ENCODE measurements at places on chromosomes 3 and 15.

- no peak for DNase-seq
Measured at GRCh38 chr3:3552761-3553160, 246.5 kb upstream of the LRRN1 start.

GRCh38 chr3:39460677-39461076, 6.8 kb upstream of the MOBP start:
- no peak for DNase-seq

- no peak for DNase-seq
Measured at GRCh38 chr15:62426387-62426956, 261.4 kb upstream of the C2CD4B start.

DNA sequence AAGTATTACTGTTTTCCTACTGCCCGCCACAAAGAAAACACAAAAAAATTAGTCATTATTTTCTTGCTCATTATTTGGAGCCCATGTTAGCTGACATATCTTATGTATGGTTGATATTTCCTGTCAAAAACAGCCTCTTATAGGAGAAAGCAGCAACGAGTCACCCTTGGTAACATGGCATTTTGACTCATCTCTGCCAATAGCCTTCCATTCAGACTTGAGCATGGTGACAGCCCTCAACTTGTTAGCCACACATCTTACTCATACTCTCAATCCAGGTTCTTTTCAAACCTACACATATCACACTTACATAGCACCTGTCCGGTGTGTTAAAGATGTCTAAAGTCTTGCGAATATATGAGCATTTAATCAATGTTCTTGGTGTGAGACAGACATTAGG, 109.4 kb upstream of the SAMMSON start:
- no peak for DNase-seq

DNA sequence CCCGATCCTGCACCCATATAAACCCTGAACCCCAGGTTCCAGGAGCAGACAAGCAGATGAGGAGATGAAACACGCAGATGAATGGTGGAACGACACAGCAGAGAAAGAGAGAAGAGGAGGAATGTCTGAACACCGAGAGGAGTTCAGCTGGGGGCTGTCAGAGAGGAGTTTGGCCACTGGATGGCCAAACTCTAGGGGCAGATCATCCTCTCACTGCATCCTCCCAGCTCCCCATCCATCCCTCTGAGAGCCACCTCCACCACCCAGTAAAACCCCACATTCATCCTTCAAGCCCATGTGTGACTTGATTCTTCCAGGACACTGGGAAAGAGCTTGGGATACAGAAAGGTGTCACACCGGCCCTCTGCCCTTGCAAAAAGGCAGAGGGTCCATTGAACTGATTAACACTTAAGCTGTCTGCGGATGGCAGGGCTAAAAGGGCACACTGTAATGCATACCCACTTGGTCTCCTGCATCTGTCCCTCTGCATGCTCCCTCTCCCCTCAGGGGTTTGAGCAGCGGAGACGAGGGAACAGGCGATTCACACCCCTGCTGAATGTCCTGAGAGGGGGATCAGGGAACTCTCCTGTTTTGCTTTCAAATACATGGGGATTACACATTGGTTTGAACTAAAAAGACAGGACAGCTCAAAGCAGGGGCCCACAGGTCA, 53.8 kb downstream of the TMED3 start:
- DNase-seq = no peak

- no peak for DNase-seq
Measured at GRCh38 chr3:125383744-125384143, 8.6 kb upstream of the ZNF148 start.

DNA sequence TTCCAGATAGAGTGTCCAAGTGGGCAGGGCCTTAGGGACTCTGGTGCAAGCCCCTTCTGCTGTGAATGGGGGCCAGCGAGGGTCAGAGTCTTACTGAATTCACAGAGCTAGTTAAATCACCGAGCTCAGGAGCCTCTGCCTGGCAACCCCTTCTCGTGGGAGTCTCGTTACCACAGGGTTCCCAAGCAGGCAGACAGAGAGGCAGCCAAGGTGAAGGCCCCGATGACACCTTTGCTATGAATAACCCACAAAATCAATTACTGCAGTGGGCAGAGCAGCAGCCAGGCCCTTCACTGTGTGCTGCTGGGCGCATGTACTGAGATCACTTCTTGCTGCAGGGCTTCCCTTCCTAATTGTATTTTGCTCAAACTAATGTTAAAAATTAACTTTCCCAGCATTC, 56.9 kb downstream of the SPSB4 start:
- no peak for DNase-seq

- no peak for DNase-seq
Measured at GRCh38 chr15:57436961-57437360, 60.7 kb downstream of the CGNL1 start.

DNA sequence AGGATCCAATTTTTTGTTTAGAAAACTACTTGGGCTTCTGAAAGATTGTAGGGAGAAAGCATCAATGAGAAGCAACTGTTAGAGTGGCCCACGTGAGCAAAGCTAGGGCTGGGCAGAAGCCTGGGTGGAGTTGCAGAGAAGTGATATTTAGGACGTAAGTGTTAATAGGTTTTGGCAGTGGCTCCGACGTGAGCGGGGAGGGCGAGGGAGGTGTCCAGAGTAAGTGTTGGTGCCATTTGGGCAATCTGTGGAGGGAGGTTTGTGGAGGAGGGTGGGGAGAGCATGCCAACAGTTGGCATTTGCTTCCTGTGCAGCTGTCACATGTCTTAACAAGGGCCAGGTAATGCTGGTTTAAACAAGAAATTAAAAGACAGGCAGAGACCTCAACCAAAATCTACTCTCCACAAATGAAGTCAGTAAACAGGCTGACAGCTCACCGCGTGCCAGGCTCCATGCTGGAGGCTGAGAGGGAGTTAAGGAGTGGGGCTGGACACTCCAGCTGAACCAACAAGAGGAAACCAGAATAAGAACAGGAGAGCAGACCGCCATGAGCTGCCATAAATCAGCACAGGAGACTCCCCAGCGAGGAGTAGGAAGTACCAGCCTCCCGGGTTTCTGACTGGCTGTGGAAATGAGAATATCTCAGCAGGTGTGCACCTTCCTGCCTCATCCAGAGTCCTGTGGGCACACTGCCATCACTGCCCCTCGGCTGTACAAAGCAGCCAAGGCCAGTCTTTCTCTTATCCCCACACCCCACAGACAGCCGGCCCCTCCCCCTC, 232.6 kb downstream of the ABHD5 start:
- peak; percentile 88 for DNase-seq

DNA sequence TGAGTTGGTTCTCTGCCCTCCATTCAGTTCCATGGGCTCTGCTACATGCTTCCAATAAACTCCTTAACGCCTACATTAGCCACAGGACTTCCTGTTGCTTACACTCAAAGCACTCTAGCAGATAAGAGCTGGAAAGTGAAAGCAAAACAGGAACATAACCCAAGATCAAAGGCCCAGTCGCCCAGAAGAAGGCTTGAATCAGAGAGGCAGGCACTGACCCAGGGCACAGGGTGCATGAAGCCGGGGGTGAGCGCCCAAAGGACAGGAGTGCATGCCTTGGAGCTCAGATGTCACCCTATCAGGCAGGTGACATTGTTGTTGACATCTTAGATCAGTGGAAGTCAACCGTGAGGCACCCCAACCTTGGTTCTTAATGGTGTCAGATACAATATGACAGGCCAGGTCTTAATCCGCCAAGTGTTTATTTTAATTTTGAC, 235.1 kb downstream of the UACA start:
- no peak for DNase-seq

DNA sequence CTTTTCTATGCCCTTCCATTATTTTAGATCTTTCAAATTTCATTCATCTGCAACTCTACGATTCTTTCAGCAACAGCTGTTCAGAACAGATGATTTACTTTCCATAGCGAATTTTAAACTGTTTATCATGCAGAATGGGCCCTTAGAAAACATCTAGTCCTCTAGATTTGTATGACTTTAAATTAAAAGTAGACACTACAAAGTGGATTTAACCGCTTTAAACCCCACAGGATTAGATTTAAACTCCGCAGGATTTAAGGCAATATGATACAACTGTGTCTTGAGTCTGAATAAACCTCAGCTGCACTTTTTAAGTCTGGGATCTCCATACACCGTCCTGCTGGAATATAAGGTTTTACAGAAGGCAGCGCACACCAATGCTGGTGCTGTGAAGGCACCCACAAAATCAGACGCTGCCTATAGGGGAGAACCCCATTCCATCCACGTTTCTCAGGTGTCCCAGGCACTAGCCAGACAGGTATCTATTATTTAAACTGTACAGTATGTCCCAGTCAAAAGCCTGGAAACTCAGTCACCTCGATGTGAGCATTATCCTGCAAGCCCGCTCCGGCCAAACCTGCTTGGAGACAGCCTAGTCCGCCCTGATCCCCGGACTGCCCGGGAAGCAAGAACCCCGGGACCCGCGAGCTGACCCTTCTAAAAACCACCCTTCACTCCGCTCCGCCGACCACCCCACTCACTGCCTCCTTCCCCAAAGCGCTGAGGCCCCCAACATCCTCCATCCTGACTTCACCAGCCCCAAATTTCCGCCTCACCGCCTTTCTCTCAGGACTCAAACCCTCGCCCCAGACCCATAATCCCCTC, 768 bp downstream of the ANO10 start:
- peak; percentile 75 for DNase-seq

- peak; percentile 88 for DNase-seq
Measured at GRCh38 chr3:128095222-128095703, 28.3 kb downstream of the RUVBL1 start.

- peak; percentile 90 for DNase-seq
Measured at GRCh38 chr3:134796281-134797056, 1.4 kb downstream of the EPHB1 start.

DNA sequence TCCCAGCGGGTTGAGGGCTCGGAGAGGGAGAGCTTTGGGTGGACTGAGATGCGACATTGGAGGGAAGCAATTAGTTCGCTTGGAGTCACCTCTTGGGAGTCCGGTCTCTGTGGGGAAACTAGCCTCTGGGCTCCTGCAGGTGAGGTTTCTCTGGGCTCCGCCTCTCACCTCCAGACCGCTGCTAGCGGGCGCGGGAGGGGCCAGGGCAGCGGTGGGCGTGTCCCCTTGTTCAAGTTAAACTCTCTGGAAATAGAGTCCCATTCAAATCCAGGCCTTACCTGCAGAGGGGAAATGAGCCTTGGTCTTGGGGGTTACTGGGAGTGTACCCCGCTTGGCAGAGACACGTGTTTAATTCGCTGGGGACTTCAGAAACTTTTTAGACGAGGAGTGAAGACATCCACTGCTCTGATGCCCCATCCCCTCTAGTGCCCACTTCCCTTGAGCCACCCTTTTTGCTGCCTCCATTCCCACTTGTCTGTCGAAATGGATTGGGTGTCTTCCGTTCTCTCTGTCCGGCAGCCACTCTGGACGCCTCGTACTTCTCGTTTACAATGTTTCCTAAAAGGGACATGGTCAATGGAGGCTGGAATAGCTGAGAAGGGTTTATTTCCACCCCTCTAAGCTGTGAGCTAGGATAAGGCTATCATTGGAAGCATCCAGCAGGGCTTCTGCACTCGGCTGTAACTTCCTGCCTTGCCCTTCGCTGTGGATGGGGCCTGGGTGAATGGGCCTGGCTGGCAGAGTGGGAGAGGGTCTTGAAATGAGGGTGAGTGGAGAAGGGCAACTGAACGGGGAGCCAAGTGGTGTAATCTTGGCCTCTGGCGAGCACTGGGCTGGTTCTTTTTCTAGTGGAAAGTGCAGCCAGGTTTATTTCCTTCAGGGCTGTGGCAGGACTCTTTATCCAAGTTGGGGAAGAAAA, 1.1 kb downstream of the MITF start:
- DNase-seq = peak; percentile 21

GRCh38 chr3:156010829-156011228, 109.5 kb upstream of the KCNAB1 start:
- DNase-seq = no peak

GRCh38 chr15:88797663-88798339, 5.4 kb upstream of the ACAN start:
- DNase-seq = no peak

- DNase-seq = no peak
Measured at GRCh38 chr3:107710851-107711250, 188.1 kb downstream of the BBX start.

DNA sequence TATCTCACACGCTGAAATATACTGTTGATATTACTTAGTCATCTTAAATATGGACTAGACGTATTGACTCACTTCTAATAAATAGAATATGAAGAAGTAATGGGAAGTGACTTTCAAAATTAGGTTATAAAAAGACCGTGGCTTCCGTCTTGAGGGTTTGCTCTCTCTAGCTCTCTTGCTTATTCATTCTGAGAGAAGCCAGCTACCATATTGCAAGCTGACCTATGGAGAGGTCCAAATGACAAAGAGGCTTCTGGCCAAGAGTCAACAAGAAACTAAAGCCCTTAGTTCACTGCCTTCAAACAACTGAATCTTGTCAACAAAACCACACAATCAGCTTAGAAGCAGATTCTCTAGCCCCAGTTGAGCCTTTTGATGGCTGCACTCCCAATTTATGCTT, 46.1 kb downstream of the SLC9C1 start:
- no peak for DNase-seq

DNA sequence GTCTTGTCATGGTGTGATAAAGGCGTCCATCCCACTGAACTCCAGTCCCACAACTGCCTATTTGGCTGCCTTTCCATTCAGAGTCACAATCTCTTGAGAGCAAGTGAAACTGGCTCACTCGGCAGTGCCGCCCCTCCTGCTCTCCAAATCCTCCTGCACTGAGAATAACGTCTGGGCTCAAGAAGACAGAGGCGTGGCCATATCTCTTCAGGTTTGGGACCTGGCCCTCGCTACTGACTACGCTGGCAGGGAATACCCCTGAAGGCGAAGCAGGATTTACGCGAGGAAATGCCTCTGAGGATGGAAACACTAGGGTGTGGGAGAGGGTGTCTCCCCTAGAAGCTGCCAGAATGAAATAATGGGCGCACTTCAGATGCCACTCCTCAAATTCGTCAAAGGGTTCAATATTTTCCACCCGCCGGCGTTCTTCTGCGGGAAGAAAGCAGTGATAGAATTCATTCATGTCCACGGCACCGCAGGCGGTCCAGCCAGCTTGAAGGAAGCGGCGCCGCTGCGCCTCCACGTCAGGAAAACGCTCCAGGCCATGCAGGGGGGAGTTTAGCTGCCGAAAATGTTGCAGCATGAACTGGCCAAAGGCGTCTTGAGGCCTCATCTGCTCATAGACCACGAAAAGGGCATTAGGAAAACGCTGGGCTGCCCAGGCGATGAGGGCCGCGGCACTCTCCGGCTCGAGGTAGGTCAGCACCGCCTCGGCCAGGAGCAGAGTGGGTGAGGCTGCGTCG, 985 bp downstream of the LCMT2 start:
- no peak for DNase-seq

- no peak for DNase-seq
Measured at GRCh38 chr3:148211725-148212124, 486.0 kb upstream of the AGTR1 start.

- no peak for DNase-seq
Measured at GRCh38 chr3:4231041-4231440, 72.1 kb upstream of the SETMAR start.

DNA sequence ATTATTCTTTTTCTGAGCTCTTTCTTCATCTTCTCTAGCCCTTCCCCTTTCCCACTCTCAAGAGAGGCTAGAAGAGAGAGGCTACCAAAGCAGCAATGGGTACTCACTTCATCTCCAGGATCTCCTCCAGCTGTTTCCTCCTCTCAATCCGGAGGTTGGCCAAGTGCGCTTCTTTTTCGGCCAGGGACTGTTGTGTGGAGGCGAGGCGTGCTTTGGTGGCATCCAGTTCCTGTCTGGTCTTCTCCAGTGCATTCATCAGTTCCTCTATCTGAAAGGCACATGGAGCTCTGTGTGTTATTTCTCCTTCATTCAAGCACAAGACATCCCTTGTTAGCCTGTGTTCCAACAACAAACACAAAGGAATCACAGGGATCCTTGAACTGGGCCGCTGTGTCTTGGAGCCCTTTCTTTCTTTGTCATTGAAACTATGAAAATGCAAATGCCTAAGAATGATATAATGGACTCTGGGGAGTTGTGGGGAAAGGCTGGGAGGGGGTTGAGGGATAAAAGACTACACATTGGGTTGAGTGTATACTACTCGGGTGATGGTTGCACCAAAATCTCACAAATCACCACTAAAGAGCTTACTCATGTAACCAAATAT, 401.3 kb upstream of the WNT5A start:
- no peak for DNase-seq

Data from posterior cingulate gyrus (tissue), 11 donors.